H1 (cell line): ENCODE measurements at places on chromosomes 7 and 10. TPM values are rescaled to one million over a fixed set of nuclear protein-coding genes. Genes with fewer than 3 reads are reported as not detected.

The PDZD7 gene
- polyA plus RNA-seq = 1.6 and 1.7 TPM in 2 replicates

The ENTPD1 gene
- polyA plus RNA-seq = 1.1 and 2.5 TPM in 2 replicates

The CTNNA3 gene
- 1.3 TPM in 2 replicates for polyA plus RNA-seq

The SCART1 gene
- 0.14 and 0.22 TPM in 2 replicates for polyA plus RNA-seq

The LIPA gene
- polyA plus RNA-seq = 10.6 and 18.1 TPM in 2 replicates

The C10orf105 gene
- 0.71 and 1.4 TPM in 2 replicates for polyA plus RNA-seq

The MGAM2 gene
- polyA plus RNA-seq = 0.02 and 0.03 TPM in 2 replicates

The SPRN gene
- polyA plus RNA-seq = 0.23 and 0.30 TPM in 2 replicates

The HOXA2 gene
- polyA plus RNA-seq = not detected in 2 replicates

The NEUROD6 gene
- not detected in 2 replicates for polyA plus RNA-seq

The CALML3 gene
- polyA plus RNA-seq = not detected in 2 replicates

The NUTM2B gene
- 0.20 and 0.27 TPM in 2 replicates for polyA plus RNA-seq

The INTS15 gene
- 23.0 and 37.3 TPM in 2 replicates for polyA plus RNA-seq

The MMP21 gene
- 0.05 TPM in 1 of 2 replicates, not detected in the other for polyA plus RNA-seq

The ITGB8 gene
- 0.96 and 1.2 TPM in 2 replicates for polyA plus RNA-seq

The TSPAN33 gene
- polyA plus RNA-seq = 42.8 and 46.6 TPM in 2 replicates

The GRB10 gene
- polyA plus RNA-seq = 35.7 TPM in 2 replicates

The SP8 gene
- polyA plus RNA-seq = 11.3 and 13.5 TPM in 2 replicates

The DYNC1I1 gene
- polyA plus RNA-seq = 0.45 and 0.67 TPM in 2 replicates

The EGFR gene
- polyA plus RNA-seq = 1.9 and 2.8 TPM in 2 replicates

The NANOS1 gene
- polyA plus RNA-seq = 2.3 and 3.9 TPM in 2 replicates

The USP54 gene
- 31.0 and 46.2 TPM in 2 replicates for polyA plus RNA-seq

The TMEM229A gene
- polyA plus RNA-seq = 0.31 and 0.33 TPM in 2 replicates

The BICC1 gene
- 0.20 and 0.31 TPM in 2 replicates for polyA plus RNA-seq

The ZNF862 gene
- polyA plus RNA-seq = 1.8 and 2.8 TPM in 2 replicates

The ERCC6 gene
- polyA plus RNA-seq = 3.9 and 4.1 TPM in 2 replicates

The SUN3 gene
- not detected in 2 replicates for polyA plus RNA-seq

The SYCE1 gene
- not detected in 2 replicates for polyA plus RNA-seq

The RFC2 gene
- polyA plus RNA-seq = 40.8 and 52.9 TPM in 2 replicates

The NPTX2 gene
- polyA plus RNA-seq = 19.2 and 25.6 TPM in 2 replicates

The ADAM22 gene
- polyA plus RNA-seq = 4.6 and 5.6 TPM in 2 replicates

The CALML5 gene
- polyA plus RNA-seq = 0.09 TPM in 1 of 2 replicates, not detected in the other

The WNT16 gene
- polyA plus RNA-seq = 0.11 and 0.33 TPM in 2 replicates

The TAX1BP1 gene
- polyA plus RNA-seq = 31.3 and 56.0 TPM in 2 replicates

The DRGX gene
- polyA plus RNA-seq = not detected in 2 replicates

The JCAD gene
- 0.56 and 0.75 TPM in 2 replicates for polyA plus RNA-seq

The ASB10 gene
- polyA plus RNA-seq = not detected in 2 replicates

The MLXIPL gene
- polyA plus RNA-seq = 10.6 and 17.0 TPM in 2 replicates

The MMD2 gene
- polyA plus RNA-seq = 0.08 and 0.14 TPM in 2 replicates

The DGKB gene
- polyA plus RNA-seq = 0.39 and 1.9 TPM in 2 replicates

The SSC4D gene
- 27.5 and 30.8 TPM in 2 replicates for polyA plus RNA-seq

The CACNB2 gene
- 1.9 and 2.4 TPM in 2 replicates for polyA plus RNA-seq

The ZNF680 gene
- polyA plus RNA-seq = not detected in 2 replicates

The PTPRN2 gene
- 2.6 and 4.9 TPM in 2 replicates for polyA plus RNA-seq

The NEURL1 gene
- 0.52 and 0.54 TPM in 2 replicates for polyA plus RNA-seq

The LIMK1 gene
- 108 and 172 TPM in 2 replicates for polyA plus RNA-seq
